ENCODE measurements at places on chromosomes 4 and X.

DNA sequence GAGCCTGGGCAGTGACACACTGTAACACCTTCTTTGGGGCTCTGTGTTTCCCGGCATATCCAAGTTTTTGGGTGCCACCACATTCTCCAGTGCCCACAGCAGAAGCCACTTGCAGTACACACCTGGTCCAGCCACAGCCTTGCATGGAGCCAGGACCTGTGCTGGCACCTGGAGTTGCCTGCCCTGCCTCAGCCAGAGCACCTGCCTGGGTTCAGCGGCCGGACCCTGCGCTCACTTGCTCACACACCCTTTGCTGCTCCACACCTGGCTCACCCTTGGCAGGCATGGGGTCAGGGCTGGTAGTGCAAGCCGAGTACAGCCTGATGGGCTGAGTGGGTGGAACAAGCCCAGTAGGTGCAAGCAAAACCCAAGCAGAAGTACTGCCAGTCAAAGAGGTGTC lies 1511.1 kb downstream of the TECRL start:
- DNase-seq, result no peak

GRCh38 chrX:153830640-153831428 lies 490 bp upstream of the PDZD4 start:
- no peak for DNase-seq

DNA sequence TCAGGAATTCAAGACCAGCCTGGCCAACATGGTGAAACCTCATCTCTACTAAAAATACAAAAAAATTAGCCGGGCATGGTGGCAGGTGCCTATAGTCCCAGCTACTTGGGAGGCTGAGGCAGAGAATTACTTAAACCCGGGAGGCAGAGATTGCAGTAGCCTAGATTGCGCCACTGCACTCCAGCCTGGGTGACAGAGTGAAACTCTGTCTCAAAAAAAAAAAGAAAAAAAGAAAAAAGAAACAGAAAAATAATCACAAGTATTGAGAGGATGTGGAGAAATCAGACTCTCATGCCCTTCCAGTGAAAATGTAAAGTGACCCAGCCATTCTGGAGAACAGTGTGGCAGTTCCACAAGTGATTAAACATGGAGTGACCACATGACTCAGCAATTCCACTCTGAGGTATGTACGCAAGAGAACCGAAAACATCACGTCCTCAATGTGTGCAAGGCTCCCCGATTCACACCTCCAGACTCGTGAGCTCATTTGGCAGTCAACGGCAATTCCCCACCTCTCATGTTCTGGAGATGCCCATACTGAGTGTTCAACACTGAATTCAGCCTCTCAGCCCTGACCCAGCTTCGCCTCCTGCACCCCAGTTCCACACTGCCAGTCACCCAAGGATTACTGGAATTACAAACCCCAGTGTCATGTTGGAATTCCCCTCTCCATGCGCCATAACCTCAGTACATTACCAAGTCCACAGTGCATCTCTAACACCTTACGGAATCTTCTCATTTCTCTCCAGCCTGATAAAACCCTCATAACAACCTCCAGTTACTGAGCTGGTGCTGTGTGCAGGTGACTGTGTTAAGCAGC lies 21.1 kb downstream of the ACOX3 start:
- no peak for DNase-seq

GRCh38 chr4:185817403-185817818 lies 5.4 kb upstream of the SORBS2 start:
- DNase-seq, result no peak

DNA sequence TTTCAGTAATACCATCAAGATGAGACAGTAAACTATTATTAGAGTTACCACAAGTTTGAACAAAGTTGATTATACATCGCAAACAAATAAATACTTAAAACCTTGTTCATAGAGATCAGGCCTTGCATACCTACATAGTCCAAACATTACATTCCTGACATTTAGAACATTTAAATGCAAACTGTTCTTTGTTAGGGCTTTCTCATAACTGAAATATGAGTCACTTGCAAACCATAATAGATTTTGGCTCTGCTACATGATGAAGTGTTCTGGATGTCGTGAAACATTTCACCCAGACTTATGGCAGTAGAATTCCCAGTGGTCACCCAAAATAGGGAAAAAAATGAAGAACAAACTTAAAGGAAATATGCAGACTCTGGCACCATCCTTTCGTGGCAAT lies 75.0 kb downstream of the FAT4 start:
- DNase-seq, result peak; percentile 97

GRCh38 chr4:37748485-37748884 lies 62.3 kb upstream of the RELL1 start:
- no peak for DNase-seq

- DNase-seq, result no peak
Measured at GRCh38 chrX:35743331-35743730, 54.8 kb upstream of the MAGEB16 start.

- no peak for DNase-seq
Measured at GRCh38 chrX:150240643-150240970, 122.5 kb upstream of the MAMLD1 start.

DNA sequence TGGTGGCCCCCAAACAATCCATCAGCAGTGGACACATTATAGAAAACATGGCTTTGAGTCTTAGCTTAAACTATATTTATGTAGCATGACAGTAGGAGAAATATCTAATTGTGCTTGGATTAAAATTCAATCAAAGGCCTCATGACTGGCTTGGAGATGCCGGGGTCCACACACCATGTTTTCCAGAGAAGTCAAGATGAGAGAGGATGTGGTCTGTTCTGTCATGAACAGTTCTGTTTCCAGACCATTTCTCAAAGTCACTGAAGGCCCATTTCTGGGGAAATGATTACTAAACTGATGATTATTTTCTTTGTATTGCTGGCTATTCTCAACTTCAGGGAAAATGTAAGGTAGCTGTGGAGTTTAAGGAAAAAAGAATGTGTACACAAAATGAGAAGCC lies 76.3 kb downstream of the C4orf51 start:
- no peak for DNase-seq

GRCh38 chr4:24912252-24913118 lies at the start of gene CCDC149:
CCDC149 (minus strand) TSS chr4:24913042; CDS start chr4:24912864, 178 bp downstream.
- DNase-seq, result no peak

- no peak for DNase-seq
Measured at GRCh38 chr4:176309772-176310171, 10.0 kb upstream of the SPCS3 start.

DNA sequence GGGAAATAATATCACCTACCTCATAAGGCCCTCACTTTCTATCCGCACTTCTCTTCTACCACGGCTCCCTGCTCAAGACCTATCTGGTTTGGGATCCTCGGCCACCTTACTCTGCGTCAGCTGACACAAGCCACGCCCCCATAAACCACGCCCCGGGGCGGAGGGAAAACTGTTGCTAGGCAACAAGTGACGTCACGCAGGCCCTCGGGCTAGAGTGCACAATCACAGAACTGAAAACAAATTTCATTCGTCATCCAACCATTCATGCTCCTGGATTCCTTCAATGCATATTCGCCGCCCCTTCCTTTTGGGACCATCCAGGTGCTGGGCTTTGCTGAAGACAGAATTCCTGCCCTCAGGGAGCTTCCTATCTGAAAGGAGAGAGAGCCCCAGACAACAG lies 66.3 kb downstream of the SMC1A start:
- no peak for DNase-seq

- DNase-seq, result peak; percentile 21
Measured at GRCh38 chrX:39661116-39661907, 436.4 kb downstream of the BCOR start.

GRCh38 chrX:87434618-87435017 lies 83.0 kb upstream of the KLHL4 start:
- no peak for DNase-seq

- no peak for DNase-seq
Measured at GRCh38 chrX:109782994-109783700, 50.1 kb upstream of the ACSL4 start.

GRCh38 chr4:10085386-10085785 lies 31.2 kb downstream of the WDR1 start:
- DNase-seq, result no peak

GRCh38 chr4:146333187-146333894 lies 119.0 kb downstream of the REELD1 start:
- peak; percentile 53 for DNase-seq

DNA sequence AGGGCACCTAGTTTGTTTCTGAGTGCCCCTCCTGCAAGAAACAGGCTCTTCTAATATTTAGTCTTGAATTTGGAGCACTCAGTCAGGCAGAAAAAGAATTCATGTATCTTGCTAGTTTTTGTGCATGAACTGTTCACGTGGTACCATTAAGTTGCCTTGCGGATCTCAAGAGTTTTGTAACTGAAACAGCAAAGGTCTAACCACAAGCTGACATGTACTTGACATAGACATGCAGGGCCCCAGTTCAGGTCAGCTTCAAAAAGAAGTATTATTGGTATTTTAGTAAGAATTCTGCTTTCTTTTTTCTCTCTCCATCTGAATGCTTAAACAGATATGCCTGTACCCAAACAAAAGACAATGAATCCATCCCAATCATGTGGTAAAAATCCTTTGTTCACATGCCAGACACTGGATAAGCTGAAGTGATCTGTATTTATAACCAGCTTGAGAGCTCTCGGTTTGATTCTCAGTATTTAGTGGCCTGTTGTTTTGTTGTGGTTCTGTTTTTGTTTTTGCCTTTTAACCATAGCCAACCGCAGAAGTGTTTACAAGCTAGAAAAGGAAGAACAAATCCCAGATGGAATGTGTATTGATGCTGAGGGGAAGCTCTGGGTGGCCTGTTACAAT lies 13.0 kb downstream of the RGN start:
- no peak for DNase-seq

- no peak for DNase-seq
Measured at GRCh38 chrX:153825042-153825441, 5.3 kb downstream of the PDZD4 start.

GRCh38 chrX:153800746-153801145 lies 6.3 kb downstream of the SSR4 start:
- DNase-seq, result no peak

DNA sequence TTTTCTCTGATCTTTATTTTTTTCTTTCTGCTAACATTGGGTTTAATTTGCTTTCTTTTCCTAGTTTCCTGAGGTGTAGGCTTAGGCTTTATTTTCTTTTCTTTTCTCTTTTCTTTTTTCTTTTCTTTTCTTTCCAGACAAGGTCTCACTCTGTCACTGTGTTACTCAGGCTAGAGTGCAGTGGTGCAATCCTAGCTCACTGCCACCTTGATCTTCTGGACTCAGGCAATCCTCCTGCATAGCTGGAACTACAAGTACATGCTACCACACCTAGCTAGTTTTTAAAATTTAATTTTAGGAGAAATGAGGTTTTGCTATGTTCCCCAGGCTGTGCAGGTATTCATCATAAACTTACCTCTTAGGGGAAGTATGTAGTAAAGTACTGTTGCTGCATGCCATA lies 197.8 kb upstream of the ANKRD50 start:
- no peak for DNase-seq

DNA sequence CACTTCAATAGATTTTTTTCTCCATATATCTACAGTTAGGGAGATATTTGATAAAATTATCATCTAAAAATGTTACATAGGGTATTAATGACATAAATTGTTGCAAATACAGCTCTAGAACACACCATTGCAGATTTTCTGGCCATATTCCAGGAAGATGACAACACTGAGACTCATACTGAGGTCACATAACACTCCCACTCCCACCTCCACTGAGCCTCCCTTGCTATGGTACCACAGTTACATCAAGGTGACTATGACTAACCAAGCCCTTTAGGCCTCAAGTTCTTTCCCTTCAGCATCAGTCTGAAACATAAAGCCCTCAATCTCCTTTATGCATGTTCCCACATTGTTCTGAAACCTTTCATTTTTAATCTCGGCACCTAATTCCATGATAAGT lies 932.0 kb upstream of the IGFBP7 start:
- no peak for DNase-seq

- no peak for DNase-seq
Measured at GRCh38 chrX:44203791-44204190, 139.7 kb downstream of the EFHC2 start.

GRCh38 chr4:110675426-110675825 lies 52.5 kb upstream of the PITX2 start:
- DNase-seq, result no peak

DNA sequence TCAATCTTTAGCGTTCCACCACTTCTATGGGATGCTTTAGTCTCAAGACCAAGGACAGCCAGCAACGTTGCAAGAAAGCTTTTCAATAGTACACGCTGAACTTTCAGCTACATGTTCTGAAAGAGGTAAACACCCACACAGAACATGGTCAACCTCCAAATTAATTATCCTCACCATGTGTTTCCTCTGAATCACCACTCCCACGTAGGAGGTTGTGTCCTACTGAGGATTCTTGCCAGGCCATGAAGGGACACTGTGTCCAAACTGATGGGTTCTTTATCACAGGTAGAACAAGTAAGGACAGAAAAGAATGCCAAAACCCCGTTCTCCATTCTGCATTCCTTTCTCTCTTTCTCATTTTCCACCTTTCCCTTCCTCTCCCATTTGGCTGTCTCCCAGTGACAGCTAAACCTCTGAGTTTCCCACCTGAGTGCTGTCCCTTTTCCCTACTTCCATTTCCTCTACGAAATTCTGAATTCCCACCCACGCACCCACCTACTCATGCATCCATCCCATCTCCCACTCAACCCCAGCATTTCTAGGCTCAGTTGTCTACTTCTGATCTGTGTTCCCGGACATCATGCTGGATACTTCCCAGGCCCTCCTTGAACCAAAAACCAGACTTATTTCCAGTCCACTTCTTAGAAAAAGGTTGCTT lies 29.0 kb upstream of the GPM6B start:
- DNase-seq, result no peak

GRCh38 chr4:157889788-157890187 lies 283.0 kb downstream of the GASK1B start:
- no peak for DNase-seq

GRCh38 chr4:138831948-138832347 lies 183.6 kb upstream of the NOCT start:
- DNase-seq, result no peak
